ENCODE measurements at places on chromosomes 6 and 20.

DNA sequence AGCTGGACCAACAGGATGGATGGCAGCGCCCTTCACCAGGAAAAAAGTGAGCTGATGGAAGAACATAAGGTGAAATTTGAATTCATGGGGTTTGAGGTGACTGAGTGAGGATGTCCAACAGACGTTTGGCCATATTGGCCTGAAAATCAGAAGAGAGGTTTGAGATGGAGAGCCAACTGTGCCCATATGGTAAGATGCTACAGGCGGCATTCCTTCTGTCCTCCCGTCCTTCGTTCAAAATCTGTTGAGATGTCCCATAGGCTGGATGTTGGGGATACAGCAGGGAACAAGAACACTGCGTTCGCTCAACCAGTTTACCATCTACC is 468 bp upstream of the CMTR1 start:
- DNase-seq, result peak; percentile 93

DNA sequence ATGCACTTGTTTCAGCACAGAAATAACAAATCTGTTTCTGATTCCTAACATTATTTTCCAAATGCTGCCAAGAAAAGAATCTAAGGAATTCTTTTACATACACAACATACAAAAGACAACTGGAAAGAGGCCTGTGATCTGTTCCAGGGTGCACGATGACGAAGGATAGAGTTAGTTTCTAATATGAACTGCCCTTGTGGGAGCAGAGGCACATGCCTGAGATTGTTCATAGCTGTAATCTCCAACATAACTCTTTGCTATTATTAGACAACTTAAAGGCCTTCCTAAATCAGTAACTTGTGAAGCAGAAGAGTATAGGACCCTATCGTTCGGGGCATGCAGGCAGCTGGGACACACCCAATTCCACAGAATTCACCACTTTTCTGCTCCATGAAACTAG is 41.2 kb upstream of the NHSL1 start:
- DNase-seq, result no peak

- DNase-seq, result no peak
Observed at GRCh38 chr20:53935344-53936084, 134.9 kb downstream of the BCAS1 start.

- DNase-seq, result no peak
Observed at GRCh38 chr6:40054602-40055001, 120.3 kb upstream of the MOCS1 start.

GRCh38 chr6:140370976-140371870 is 996.8 kb upstream of the CITED2 start:
- DNase-seq, result peak; percentile 7

- DNase-seq, result no peak
Observed at GRCh38 chr6:130849594-130849993, 22.4 kb downstream of the SMLR1 start.

DNA sequence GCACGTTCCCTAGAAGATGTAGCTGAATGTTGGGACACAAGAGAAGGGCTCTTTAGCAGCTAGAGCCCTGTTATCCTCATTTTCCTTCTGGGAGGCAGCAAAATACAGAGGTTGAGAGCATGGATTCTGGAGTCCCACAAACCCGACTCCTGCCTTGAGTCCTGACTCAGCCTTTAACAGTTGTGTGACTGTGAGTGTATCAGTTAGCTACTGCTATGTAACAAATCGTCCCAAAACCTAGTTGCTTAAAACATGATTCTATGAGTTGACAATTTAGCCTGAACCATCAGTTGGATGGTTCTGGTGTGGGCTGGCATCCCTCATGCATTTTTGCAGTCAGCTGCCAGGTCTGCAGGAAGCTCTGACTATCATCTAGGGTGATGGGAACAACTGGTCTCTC is 54.6 kb downstream of the RBM38 start:
- no peak for DNase-seq

- peak; percentile 3 for DNase-seq
Observed at GRCh38 chr6:6946206-6947155, 161.3 kb upstream of the RREB1 start.

- no peak for DNase-seq
Observed at GRCh38 chr20:64106981-64107735, at the start of gene NPBWR2. TSS of gene NPBWR2 (minus strand) at chr20:64107565. CDS start at chr20:64106831, 734 bp downstream.

GRCh38 chr20:43691928-43692524 is 25.1 kb downstream of the MYBL2 start:
- peak; percentile 7 for DNase-seq
